ENCODE measurements at places on chromosomes 6 and 20. TPM values are rescaled to one million over a fixed set of nuclear protein-coding genes. Genes with fewer than 3 reads are reported as not detected.

Gene GSTA3
- total RNA-seq, result not detected

Gene BMP6
- total RNA-seq, result 4.3 TPM

Gene SLC35B2
- 74.1 TPM for total RNA-seq

Gene KCNK16
- not detected for total RNA-seq

Gene OTOR
- 0.37 TPM for total RNA-seq

Gene EMILIN3
- 8.0 TPM for total RNA-seq

Gene MUC21
- not detected for total RNA-seq

Gene VSTM2L
- total RNA-seq, result 3.6 TPM

Gene EPPIN
- not detected for total RNA-seq

Gene ZC3H12D
- total RNA-seq, result 0.50 TPM

Gene DEFB121
- not detected for total RNA-seq

Gene PXDC1
- total RNA-seq, result 83.8 TPM

Gene LY6G6F
- total RNA-seq, result not detected

Gene CBFA2T2
- total RNA-seq, result 29.2 TPM

Gene ENTPD6
- total RNA-seq, result 80.4 TPM

Gene LYRM2
- 48.6 TPM for total RNA-seq

Gene MOXD1
- total RNA-seq, result 16.8 TPM

Gene C4A
- 66.8 TPM for total RNA-seq

Gene FAM162B
- total RNA-seq, result 8.0 TPM

Gene CCN6
- total RNA-seq, result not detected

Gene LGSN
- 4.1 TPM for total RNA-seq

Gene HCK
- total RNA-seq, result 0.44 TPM

Gene PHACTR1
- 2.8 TPM for total RNA-seq

Gene SIRPB1
- 0.12 TPM for total RNA-seq

Gene WFDC2
- total RNA-seq, result 16.7 TPM

Gene HS3ST5
- 1.1 TPM for total RNA-seq

Gene CMTR1
- 22.6 TPM for total RNA-seq

Gene DNAH8
- total RNA-seq, result 0.03 TPM

Gene CDSN
- not detected for total RNA-seq

All from hepatocyte (in vitro differentiated cells).